ENCODE measurements at places on chromosomes 16 and 17.

DNA sequence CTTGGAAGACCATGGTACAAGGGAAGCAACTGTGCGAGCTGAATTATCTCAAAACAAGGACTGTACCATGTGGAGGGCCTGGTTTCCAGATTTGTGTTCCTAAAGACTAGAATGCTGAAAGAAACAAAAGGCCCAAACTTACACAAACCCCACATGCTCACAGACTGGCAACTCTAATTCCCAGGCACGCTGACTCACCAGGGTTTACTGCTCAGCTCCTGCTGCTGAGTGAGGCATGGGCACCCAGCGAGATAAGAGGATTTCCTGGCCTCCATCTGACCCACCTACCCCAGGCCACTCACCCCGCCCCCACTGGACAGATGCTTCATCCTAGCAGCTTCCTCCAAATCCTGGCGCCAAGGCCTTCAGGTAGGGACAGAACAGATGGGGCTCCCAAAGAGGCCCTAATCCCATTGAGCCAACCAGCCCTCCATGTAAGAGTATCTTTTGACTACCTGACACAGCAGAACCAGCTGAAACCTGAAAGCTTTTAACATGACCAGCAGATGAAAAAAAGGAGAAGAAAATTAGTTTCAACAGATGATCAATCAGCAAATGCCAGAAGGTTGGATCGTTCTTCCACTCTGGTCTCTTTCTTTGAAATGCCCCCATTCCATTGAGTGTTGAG, 33.9 kb downstream of the DCUN1D3 start:
- DNase-seq = peak; percentile 88

DNA sequence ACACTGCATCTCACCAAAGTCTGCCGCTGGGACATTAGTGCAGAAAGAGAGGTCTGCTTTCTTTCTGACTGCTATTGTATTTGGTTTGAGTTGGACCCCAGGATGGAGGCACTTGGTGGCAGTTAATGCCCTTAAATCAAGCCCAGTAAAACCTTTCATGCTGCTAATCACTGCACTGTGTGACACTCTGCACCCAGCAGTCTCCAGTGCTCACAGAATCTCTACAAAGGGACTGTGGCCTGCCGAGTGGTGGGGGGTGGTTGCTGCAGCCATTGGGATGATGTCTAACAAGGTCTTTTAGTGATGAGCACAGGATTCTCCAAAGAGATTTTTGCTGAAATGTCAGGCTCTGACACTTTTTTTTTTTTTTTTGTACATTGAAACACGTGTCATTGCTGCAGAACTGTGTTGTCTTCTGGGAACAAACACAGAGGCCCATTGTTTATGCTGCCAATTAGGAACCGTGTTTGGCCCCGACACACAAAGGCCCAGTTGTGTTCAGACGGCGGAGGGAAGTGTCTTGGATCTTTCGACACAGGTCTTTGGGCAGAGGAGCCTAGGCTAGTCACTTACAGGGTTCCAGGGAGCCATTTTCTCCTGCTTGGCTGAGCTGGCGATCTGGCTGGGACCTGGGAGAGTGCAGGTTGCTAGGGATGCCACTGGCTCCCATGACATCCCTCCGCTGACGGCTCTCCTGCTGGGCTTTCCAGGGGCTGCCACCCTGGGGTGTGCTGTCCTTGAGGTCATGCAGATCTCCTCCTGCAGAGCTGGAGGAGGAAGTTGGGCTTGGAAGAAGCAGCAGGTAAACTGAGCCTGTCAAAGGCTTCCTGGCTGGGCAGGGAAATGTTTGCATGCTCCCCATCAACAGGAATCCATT, 16.2 kb upstream of the TNRC6C start:
- DNase-seq = no peak

DNA sequence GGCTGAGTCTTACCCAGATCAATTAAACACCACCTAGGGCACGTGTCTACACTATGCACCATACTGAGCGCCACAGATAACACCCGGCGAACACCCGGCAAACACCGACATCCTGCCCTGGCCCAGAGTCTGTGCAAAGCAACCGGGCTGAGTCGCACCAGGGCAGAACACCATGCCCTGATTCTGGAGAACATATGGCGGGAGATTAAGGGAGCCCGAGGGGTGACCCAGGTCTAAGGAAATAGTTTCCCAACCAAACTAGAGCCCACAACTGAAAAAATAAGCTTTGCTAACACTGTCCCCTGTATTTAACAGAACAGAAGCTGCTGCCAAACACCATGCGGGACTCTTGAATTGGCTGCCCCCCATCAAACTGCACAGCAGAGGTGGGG, 22.1 kb downstream of the MYO18A start:
- DNase-seq = no peak

- DNase-seq = no peak
Measured at GRCh38 chr17:6912110-6913051, 80.9 kb upstream of the TEKT1 start.

DNA sequence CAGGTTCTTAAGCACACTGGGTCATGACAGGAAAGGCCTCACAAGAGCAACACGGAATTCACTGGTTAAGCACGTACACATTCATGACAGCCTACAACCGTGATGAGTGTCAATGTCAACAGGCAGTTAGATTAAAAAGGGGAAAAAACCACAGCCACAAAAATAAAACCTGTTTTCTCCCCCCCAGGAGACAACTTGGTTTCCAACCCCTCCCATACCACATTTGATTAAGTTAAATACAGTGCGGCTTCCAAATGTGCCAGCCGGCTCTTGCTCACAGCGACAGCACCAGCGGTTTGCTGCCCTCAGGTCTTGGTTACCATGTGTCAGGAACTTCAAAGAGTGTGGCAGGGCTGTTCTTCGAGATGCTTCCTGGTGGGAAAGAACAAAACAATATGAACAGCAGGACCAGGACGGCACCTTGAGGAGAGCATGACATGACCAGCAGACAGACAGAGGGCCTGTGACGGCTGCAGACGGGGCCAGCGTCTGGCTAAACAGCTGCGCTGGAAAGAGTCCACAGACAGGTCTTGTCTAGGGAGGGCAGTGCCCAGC, 193.6 kb downstream of the PARN start:
- DNase-seq = no peak

- peak; percentile 89 for DNase-seq
Measured at GRCh38 chr16:29806099-29806579, at the start of gene MAZ. MAZ (plus strand) TSS chr16:29806529; CDS start chr16:29806702, 173 bp downstream.

GRCh38 chr16:53121661-53122060, 66.9 kb downstream of the CHD9 start:
- DNase-seq = no peak

GRCh38 chr16:31025339-31025738, 8.0 kb upstream of the STX4 start:
- no peak for DNase-seq

DNA sequence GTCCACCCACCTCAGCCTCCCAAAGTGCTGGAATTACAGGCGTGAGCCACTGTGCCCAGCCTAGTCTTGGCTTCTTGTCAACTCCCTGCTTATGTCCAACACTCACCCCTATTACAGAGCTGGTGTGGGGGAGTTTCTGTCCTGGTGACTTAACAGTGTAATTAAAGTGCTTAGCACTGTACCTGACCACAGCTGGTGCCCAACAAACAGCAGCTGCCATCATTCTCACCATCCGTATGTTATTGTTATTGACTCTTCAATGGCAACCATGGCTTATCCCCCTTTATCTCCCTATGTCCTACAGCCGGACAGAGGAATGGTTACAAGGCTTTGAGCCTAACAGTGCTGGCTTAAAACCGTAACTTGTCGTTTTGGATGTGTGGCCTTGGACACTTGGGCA, 17.0 kb upstream of the BRCA1 start:
- no peak for DNase-seq

- DNase-seq = no peak
Measured at GRCh38 chr16:11229906-11230305, 26.1 kb downstream of the SOCS1 start.

DNA sequence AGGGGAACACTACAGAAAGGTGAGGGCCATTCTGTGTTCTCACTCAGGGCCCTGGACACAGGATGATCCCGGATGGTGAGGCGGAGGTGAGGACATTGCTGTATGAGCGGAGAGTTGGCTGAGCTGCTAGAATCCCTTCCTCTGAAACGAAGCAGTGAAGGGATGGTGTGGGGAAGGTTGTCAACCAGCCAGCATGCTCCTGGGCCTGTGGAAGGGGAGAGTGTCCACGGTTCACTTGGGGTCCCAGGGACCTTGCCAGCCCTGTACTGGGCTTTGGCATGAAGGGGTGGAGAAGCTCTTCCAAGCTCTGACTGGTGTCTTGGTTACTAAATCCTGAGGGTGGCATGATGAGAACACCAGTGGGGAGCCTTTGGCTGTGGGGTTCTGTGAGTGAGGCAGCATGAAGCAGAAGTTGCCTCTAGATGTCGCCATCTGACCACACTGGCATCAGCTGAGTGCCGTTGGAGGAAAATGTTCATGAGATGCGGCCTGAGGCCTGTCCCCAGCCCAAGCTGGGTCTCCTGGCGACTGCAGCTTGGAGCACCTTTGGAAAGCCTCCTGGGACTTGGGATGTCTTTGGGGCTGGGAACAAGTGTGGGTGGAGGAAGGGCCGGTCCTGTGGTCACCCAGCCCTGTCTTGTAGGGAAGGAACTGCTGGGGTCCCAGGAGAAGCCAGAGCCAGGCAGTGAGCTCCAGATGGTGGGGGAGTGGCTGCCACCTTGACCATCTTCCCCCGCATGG, 14.8 kb downstream of the PDP2 start:
- DNase-seq = peak; percentile 67

DNA sequence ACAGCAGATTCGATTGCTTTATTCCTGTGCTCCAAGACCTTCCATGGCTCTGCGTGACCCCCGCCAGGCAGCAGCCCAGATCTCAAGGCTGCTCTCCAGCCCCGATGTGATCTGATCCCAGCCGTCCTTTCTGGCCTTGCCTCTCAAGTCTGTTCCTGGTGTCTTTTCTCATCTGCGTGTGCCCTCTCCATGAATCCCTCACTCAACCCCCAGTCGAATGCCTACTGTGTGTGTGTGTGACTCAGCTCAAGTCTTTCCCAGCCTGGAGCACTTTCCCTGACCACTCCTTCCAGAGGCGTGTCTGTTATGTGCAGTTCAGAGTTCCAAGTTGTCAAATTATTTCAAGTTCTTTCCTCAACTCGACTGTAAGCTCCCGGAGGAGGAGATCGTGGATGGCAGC, 64.0 kb downstream of the MRM1 start:
- DNase-seq = peak; percentile 65

GRCh38 chr16:17343028-17343427, 127.7 kb downstream of the XYLT1 start:
- DNase-seq = no peak

DNA sequence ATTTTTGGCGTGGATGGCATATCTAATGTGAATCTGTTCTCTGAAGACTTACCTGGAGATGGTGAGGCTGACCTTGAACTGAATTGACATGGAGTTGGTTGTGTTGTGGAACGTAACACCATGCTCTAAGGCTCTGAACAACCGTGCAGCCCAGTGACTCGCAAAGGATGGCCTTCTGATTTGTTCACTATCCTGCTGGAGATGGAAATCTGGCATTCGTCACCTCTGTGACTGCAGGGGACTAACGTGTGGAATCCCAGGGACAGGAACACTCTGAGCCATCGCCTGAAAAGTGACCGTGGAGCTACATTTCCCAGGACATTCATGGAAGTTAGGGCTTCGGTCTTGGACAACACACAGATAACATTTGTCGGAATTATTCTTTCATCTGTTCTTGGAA, 61.1 kb downstream of the BANP start:
- DNase-seq = no peak

DNA sequence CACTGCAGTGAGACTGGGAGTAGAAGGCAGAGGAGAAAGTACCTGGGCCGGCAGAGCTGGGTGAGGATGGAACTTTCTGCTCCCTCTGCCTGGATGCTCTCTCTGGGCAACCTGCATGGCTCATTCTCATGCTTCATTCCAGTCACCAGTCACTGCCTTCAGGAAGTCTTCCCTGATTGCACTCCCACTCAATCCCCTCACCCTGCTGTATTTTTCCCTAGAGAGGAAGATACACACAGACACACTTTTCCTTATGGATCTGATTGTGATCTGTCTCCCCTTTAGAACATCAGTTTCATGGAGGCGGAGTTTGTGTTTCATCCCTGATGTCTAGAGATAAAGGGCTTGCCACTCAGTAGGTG, 44.9 kb downstream of the MEAK7 start:
- no peak for DNase-seq

DNA sequence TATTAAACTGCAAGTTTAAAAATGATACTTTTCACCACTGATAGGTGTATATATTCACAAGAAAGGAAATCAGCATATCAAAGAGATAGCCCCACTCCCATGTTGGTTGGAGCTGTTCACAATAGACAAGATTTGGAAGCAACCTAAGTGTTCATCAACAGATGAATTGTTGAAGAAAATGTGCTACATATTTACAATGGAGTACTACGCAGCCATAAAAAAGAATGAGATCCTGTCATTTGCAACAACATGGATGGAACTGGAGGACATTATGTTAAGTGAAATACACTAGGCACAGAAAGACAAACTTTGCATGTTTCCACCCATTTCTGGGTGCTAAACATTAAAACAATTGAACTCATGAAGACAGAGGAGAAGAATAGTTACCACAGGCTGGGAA, 278.9 kb upstream of the XYLT1 start:
- no peak for DNase-seq

- DNase-seq = no peak
Measured at GRCh38 chr17:65085397-65085796, 28.9 kb upstream of the GNA13 start.

GRCh38 chr17:73249700-73250099, 12.0 kb downstream of the CPSF4L start:
- no peak for DNase-seq

GRCh38 chr17:48261297-48261880, 153.8 kb downstream of the SNX11 start:
- DNase-seq = no peak

- DNase-seq = no peak
Measured at GRCh38 chr17:66947311-66947710, 17.2 kb upstream of the CACNG4 start.

DNA sequence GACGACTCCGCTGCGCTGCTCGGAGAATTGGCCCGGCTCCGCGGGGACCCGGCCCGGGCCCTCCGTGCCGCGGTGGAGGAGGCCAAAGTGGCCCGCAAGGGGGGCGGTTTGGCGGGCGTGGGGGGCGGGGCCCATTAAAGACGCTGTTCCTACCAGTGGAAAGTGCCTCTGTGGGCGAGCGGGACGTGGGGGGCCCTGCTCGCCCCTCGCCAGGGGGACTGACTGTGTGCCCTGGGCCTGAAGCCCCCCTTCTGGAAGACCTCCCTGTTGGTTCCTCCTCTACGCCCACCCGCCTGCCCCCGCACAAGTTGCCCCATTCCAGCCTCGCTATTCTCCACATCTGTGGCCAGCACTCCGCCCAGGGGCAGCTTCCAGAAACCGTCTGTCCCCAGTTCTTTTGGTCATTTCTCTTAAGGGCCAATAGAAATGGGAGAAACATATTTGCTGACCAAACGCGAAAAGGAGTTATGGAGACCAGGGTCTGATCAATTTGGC, 1.9 kb upstream of the FGF11 start:
- DNase-seq = no peak

- DNase-seq = no peak
Measured at GRCh38 chr16:11629071-11630030, 38.9 kb upstream of the SNN start.

- peak; percentile 43 for DNase-seq
Measured at GRCh38 chr17:77354670-77355455, 214.1 kb downstream of the SEC14L1 start.
